ENCODE measurements at places on chromosomes 7 and 10.

DNA sequence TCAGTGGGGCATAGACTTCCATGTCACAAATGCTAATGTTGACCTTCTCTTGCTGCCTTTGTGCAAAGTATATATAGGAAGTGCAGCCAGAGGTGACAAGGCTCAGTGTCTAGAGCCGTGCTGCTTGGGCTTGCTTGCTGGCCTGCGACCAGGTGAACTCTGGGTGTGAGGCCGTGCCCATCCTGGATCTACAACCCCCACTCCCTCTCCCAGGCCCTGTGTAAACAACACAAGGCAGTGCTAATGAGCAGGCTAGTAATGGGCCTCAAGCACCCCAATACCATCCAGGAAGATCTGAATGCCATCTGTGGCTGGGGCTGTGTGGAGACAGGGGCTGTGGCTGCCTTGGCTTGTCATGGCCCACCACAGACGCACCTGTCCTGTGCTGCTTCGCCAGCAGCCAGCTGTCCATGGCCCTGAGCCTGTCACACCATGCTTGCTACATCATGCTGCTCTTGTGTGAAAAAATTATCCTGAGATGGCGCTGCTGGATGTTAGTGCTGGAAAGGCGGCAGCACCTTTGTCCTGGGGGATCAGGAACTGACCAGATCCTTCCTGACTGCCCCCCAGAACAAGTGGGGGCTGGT, 107.6 kb upstream of the ZNF92 start:
- DNase-seq, result no peak

DNA sequence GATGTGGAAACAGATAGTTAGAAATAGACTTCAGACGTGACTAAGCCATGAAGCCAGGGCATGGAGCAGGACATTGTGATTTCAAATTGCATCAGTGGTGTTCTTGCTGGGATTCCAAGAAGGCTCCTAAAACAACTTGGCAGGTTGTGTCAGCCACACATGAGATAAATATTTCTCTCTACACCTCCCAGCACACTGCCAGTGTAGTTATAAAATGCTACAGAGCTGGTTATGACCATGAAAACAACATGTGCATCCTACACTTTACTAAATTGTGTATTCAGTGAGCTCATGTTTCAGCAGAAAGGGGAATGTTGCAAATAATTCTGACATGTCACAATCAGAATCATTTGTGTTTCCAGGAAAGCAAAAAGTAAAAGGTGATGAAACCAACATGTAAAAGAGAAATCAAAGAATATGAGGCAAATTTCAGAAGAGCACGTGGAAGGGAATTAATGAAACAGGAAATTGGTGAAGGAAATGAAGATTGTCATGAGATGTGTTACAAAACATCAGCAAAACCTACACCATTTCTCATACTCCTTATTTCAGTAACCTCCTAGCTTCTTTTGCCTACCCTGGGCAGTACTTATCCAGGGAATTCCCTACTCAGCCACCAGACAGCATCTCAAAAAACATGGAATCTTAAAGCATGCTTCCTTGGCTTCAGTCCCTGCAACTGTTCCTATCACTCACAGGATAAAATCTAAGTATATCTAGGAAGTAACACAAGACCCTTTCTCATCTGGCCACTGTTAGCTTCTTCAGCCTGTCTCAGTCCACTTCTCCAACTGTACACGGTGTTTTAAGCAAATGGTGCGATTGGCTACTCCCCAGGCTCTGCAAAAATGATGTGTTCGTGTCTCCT, 5.8 kb upstream of the CYP3A7 start:
- no peak for DNase-seq

GRCh38 chr10:6035101-6035834, 26.9 kb downstream of the IL2RA start:
- no peak for DNase-seq

DNA sequence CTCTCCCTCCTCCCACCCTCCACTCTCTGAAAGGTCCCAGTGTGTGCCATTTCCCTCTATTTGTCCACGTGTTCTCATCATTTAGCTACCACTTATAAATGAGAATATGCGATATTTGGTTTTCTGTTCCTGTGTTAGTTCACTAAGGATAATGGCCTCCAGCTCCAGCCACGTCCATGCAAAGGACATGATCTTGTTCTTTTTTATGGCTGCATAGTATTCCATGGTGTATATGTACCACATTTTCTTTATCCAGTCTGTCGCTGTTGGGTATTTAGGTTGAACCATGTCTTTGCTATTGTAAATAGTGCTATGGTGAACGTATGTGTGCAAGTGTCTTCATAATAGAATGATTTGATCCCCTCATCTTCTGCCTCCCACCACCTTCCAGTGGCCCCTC, 183.7 kb upstream of the AUTS2 start:
- DNase-seq, result no peak

DNA sequence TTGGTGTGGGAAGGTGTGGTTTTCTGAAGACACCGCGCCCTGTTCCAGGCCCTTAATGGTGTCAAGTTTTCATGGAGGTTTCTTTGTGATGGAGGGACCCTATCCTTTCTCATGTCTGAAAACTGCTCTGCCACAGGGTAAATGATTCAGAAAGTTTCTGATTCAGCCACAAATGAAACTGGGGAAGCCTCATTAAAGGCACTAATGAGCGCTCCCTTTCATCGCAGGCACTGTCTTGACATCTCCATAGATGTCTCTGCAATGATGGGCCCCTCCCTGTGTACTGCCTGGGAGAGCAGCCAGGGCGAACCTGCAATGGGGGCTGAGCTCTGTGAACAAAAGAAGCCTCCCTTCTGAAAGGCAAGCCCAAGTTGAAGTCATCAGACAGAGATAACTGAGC, 355.3 kb downstream of the PRPF18 start:
- no peak for DNase-seq

DNA sequence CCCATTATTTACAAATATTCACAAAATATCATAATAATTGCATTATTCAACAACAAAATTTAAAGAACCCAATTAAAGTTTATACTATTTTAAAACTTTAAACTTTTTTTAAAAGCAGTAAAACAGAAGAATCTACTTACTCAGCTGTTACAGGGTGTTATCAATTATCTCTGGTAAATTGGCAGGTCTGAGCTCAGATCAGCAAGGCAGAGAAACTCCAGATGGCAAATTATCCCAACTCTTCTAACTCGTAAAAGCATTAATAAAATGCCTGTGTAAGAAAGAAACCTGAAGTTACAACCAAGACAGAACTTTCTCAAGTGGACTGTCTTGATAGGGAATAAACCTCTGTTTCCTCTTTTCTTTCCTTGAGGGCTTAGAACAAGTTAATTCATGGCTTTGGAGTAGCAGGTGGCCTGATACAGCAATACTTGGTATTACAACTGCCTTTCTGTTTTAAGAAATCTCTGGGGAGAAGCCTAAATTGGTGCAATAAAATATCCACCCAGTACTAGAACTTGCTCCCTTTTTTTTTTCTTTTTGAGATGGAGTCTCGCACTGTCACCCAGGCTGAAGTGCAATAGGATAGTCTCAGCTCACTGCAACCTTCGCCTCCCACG, 275.3 kb upstream of the MKLN1 start:
- no peak for DNase-seq

DNA sequence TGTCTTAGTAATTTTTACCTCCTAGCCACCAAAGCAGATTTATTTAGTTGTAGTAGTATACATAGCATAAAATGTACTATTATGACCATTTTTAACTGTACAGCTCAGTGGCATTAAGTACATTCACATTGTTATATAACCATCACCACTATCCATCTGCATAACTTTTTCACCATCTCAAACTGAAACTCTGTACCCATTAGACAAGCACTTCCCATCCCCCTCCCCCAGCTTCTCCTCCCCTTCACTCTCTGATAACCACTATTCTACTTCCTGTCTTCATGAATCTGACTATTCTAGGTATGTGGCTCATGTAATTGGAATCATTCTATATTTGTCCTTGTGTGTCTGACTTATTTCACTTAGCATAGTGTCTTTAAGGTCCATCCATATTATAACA, 71.9 kb downstream of the MRPL32 start:
- no peak for DNase-seq

DNA sequence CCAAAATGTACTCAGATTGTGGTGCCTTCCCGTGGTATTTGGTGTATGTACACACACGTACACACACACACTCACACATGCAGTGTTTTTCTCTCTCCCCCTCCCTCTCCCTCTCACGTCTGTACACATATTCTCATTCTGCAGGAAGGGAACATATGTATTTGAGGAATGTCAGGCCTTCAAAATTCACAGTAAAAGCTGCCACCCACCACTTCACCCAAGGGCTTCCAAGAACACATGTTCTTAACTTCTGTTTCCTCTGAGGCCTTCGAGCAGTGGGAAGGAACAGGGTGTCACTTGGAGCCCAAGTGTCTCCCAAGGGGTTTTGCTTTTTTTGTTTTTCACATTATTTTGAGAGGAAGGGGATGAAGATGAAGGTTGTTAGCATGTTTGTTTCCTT, 198.9 kb downstream of the TCF7L2 start:
- no peak for DNase-seq

- DNase-seq, result no peak
Observed at GRCh38 chr10:48748573-48748972, 63.9 kb downstream of the WDFY4 start.

GRCh38 chr7:140544388-140544826, 65.1 kb upstream of the MKRN1 start:
- DNase-seq, result no peak

DNA sequence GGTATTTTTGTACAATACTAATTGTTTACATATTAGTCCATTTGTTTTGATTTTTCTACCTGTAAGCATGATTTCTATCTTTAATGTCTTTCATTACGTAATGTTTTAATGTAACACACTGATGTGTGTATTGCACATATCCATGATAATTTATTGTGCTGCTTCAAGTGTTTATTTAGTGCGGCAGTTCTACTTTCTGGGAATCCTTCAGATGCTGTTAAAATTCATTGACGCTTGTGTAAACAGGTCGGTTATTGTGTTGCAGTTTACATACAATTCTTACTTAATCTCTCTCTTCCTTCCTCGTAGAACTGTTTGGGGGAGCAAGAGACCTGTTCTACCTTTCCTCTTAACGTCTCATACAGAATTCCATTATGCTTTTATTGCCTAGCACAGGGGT, 6.9 kb downstream of the TMEM60 start:
- DNase-seq, result no peak

DNA sequence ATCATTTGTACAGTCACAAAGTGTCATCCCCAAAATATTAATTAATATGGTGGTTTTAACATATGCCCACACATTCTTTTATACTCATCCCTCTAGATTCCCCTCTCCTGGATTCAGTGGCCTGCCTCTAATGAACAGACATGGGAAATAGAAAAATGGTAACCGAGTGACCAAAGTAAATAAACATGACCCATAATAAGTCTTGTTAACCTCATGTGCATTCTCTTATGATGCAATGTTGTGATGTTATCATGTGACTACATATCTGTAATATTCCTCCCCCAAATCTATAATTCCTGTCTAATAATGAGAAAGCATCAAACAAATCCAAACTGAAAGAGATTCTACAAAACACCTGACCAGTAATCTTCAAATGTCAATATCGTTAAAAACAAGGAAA, 164.5 kb upstream of the PRSS1 start:
- DNase-seq, result no peak

DNA sequence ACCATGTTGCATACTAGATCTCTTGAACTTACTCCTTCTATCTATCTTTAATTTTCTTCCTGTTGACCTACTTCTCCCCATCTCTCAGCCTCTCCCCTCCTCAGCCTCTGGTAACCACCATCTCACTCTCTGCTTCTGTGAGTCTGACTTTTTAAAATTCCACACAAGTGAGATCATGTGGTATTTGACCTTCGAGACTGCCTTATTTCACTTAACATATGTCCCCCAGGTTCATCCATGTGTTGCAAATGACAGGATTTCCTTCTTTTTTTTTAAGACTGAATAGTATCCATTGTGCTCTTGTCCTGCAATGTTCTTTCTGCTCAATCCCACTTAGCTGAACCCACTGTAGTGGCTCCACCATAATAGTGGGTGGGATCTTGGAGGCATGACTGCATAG, 51.4 kb upstream of the DNAJC1 start:
- DNase-seq, result no peak

GRCh38 chr10:129642427-129642826, 175.4 kb downstream of the MGMT start:
- DNase-seq, result no peak
